Fibroblast of upper back skin (primary cell): ENCODE measurements at places on chromosomes 5 and 9.

GRCh38 chr9:87294126-87294525, 203.5 kb upstream of the DAPK1 start:
- DNase-seq: no peak

GRCh38 chr5:56656846-56657726, 158.3 kb upstream of the MAP3K1 start:
- peak; percentile 59 for DNase-seq

- no peak for DNase-seq
Observed at GRCh38 chr5:73921741-73922140, 295.7 kb downstream of the ARHGEF28 start.

- peak; percentile 38 for DNase-seq
Observed at GRCh38 chr9:86838519-86839497, 108.5 kb downstream of the GAS1 start.

- peak; percentile 8 for DNase-seq
Observed at GRCh38 chr9:2691212-2691611, 26.1 kb upstream of the KCNV2 start.

DNA sequence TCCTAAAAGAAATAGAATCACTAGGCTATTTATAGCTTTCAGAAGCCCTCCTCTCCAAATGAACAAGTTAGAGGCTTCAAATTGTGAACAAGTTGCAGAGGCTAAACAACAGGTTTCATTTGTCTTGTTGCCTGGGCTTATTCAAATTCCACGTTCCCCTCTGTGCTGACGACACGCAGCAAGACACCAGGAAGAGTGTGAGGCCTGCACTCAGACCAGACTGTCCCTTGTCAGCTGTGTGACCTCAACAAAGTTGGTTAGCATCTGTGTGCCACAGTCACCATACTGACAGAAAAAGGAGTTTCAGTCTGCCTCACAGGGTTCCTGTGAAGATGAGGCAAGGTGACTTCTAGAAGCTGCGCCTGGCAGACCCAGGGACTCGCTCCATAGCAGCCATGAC, 22.1 kb upstream of the GABBR2 start:
- DNase-seq: no peak
